Upper lobe of right lung (tissue), 1 donor: ENCODE measurements at places on chromosomes 7 and 10. TPM values are rescaled to one million over a fixed set of nuclear protein-coding genes. Genes with fewer than 3 reads are reported as not detected.

DNA sequence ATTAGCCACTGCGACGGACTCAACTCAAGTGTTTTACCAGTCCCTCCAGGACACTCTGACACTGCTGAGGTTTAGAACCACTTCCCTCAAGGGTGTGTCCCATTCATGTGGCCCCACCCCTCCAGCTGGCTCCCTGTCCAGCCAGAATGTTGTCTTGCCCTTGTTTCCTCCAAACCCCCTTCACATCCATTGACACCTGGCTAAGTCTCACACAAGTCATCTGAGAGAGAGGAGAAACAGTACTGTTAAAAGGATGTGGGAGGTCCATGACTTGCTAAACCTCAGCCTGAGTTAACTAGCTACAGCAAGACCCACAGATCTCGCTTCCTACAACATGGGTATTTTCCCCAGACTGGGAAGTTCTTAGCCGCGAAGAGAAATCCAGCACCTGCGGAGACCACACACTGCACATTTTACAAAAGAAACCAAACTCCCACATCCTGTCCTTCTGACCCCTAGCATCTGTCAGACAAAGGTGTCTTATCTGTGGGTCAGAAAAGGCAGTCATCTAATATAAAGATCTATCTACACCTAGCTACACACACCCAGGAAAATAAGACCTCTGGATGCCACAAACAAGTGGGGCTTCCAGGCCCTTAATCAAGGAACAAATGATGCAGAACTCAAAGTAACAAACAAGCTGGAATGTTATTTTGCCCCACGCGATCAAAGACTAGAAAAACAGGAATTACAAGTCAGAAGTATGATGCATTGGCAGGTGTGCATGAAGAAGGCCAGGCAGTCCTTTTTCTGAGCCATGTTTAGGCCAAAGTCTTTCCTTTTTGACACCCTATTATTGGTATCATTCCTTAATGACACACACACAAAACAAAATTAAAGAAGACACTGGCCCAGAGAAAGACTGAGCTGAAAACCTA lies 13.9 kb downstream of the OSBPL3 start:
- no peak for DNase-seq

DNA sequence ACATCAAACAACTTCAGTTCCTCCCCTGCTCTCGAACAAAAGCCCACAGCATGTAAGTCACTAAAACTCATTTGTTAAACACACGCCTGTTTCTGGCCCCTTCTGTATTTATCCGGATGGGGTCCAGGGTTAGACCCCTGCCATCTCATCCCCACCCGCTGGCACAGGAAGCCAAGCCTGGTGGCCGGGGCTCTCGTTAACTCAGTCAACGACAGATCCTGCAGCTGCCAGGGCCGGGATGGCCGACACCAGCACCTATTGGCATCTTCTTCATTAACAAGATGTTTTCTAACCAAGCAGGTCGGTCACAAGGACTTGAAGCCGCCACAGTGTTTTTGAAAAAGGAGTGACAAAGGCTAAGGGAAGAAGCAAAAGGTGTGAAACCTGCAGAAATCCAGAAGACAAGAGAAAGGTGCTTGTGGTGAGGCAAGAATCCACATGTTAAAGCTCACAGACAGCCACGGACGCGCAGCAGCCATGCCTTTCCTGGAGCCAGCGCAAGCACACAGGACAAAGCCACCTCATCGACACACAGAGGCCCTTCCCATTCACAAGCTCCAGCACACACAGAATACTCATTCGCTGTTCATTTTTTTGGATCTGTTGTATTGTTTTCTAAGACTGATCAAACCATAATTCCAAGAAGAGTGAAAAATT lies 202.7 kb downstream of the DIP2C start:
- DNase-seq = peak; percentile 57

GRCh38 chr10:75197906-75198305 lies 12.7 kb upstream of the VDAC2 start:
- DNase-seq = no peak

The GPR26 gene
- not detected for total RNA-seq

DNA sequence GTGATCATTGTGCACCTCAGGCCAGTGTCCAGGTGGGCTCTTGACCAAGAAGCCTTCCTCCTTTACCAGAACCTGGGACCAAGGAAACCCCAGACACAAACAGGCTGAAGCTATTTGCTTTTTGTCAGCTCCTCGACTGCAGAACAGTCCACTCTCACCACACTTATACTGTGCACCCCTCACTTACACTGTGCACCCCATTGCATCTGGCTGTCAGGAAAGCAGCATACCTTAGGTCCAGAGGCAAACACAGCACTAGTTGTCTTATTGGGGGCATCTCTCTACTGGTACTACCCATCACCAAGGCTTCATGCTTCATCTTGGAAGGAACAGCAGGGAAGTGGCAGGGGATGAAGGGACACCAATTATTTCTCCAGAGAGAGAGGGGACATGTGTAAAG lies 198.1 kb downstream of the CXCL12 start:
- no peak for DNase-seq

The GJD4 gene
- not detected for total RNA-seq

DNA sequence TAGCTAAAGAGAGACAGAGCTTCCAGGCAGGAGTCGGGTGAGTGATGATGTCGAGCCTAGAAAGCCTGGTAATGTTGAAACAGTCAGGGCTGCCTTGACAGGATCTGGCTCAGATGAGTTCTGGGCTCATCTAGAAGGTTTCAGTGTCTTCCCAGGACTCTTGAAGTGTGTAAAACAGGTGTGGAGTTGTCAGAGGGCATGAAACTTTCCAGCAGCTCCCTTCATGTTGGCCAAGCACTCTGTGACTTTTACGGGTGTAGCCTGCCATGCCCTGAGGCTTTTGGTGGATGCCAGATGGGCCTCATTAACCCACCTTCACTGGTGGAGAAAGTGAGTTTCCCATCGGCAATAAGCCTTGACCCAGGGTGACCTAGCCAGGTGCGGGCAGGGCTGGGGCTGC lies 66.4 kb upstream of the PDCD4 start:
- DNase-seq = no peak

- DNase-seq = peak; percentile 38
These were observed 39.2 kb downstream of the CAMK2B start for GRCh38 chr7:44286182-44286617.

The CEP55 gene
- 0.35 TPM for total RNA-seq

The CLEC2L gene
- not detected for total RNA-seq

DNA sequence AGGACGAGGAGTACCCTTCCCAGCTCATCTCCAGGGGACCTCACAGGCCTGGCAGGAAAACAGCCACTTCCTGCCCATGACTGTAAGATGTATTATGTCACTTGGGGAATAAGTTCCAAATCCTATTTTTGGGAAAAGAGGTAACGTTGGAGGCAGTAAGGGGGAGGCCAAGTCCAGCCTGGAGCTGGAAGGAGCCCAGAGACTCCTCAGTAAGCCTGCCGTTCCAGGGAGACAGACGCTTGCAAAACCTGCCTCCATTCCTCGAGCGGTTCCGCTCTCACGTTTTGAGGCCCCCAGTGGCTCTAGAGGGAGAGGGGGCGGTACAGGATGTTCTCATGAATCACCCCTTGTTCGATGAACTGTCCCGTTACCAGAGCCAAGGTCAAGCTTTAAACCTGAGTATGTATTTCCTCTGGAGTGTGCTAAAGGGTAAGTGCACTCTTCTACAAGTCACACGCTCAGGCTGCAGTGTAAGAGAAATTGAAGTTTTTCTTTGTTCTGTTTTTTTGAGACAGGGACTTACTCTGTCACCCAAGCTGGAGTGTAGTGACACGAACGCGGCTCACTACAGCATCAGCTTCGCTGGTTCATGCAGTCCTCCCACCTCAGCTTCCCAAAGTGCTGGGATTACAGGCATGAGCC lies 45.5 kb upstream of the CYTH3 start:
- DNase-seq = no peak

The IGFBP1 gene
- total RNA-seq = not detected

- no peak for DNase-seq
These were observed 239.2 kb downstream of the GPAM start for GRCh38 chr10:111944331-111944730.
